ENCODE measurements at places on chromosomes 16 and 17. TPM values are rescaled to one million over a fixed set of nuclear protein-coding genes. Genes with fewer than 3 reads are reported as not detected.

DNA sequence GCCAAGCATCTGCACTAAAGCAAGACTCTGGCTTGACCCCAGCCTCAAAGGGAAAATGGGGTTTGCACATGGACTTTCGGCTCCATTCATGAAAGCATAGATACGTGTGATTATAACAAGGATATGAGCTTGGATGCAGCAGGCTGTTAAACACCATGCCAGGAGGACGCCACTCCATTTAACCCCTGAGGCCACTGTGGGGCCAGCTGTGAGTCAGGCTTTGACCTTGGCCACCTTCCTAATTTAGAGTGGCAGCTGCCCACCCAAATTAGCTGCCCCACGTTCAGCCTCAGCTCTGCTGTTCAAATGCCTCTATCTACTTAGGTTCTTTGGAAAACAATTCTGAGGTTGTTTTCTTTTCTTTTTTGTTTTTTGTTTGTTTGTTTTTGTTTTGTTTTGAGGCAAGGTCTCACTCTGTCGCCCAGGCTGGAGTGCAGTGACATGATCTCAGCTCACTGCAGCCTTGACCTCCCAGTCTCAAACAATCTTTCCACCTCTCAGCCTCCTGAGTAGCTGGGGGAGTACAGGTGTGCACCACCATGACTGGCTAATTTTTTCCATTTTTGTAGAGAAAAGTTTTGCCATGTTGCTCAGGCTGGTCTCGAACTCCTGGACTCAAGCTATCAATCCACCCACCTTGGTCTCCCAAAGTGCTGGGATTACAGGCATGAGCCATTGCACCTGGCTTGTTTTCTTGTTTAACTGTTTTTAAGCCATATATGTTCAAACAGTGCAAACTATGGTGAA, 23.2 kb upstream of the KIFC3 start:
- no peaks in the 10 kb centered on the region for H3K4me1 ChIP-seq
- DNase-seq: no peak
- H3K27me3 ChIP-seq: peaks cover 25% of the 10 kb centered on the region
- H3K4me3 ChIP-seq: no peak overlapping the region

GRCh38 chr17:57286399-57287105, 30.2 kb downstream of the MSI2 start:
- H3K36me3 ChIP-seq: peaks cover 19% of the 10 kb centered on the region
- H3K27me3 ChIP-seq: no peaks in the 10 kb centered on the region
- peaks cover 65% of the 10 kb centered on the region for H3K4me1 ChIP-seq

DNA sequence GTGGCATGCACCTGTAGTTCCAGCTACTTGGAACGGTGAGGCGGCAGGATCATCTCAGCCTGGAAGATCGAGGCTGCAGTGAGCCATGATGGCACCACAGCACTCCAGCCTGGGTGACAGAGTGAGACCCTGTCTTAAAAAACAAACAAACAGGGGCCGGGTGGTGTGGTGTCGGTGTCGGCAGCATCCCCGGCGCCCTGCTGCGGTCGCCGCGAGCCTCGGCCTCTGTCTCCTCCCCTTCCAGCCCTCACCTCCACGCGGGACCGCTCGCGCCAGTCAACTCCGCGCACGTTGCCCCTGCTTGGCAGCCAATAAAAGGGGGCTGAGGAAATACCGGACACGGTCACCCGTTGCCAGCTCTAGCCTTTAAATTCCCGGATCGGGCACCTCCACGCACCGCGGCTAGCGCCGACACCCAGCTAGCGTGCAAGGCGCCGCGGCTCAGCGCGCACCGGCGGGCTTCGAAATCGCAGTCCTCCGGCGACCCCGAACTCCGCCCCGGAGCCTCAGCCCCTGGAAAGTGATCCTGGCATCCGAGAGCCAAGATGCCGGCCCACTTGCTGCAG, 204.7 kb downstream of the CDRT15L2 start:
- DNase-seq: no peak
- H3K36me3 ChIP-seq: no peaks in the 10 kb centered on the region
- no peak overlapping the region for H3K27ac ChIP-seq
- no peak overlapping the region for H3K4me3 ChIP-seq

DNA sequence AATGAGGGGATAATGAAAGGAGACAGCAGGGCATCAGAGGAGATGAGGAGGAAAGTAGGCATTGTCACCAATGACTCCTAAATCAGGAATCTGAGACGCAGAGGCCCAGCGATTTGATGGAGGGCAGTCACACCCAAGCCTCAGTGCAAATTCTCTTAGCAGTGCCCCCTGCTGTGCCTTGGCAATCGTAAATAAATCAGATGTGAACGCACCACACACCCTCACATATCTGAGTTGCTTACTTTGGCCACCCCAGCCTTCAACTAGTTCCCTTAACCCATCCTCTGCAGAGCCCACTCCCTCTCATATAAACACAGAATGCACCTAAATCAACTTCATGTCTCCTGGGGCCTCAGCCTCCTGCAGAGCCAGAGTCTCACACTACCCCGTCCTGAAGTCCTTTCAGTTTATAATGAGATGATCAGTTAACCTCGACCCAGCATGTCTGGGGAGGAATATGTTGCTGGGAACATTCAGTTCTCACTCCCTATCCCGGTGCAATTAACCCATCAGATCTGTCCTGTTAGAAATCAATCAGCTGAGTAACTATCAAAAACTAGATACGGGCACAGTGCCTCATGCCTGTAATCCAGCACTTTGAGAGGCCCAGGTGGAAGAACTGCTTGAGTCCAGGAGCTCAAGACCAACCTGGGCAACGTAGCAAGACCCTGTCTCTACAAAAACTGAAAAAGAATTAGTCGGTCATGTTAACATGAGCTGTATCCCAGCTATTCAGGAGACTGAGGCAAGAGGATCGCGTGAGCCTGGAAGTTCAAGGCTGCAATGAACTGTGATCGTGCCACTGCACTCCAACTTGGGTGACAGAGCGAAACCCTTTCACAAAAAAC, 78.4 kb downstream of the SLC39A11 start:
- no peak for DNase-seq
- no peaks in the 10 kb centered on the region for H3K27me3 ChIP-seq
- H3K36me3 ChIP-seq: no peaks in the 10 kb centered on the region

Gene CES5A
- total RNA-seq: not detected

Gene ACE
- total RNA-seq: 19.3 TPM

Gene DHRS7B
- total RNA-seq: 14.2 TPM

Data from activated naive CD8-positive, alpha-beta T cell treated with anti-CD3 and anti-CD28 coated beads, Interleukin-2, amount 10 ng/mL, durations not matched to agents 7 days and 5 days (primary cell).